Inflammatory macrophage treated with lipopolysaccharide for 4 hours (primary cell): ENCODE measurements at places on chromosomes 7 and 10.
A peak's percentile ranks its signal among the peaks of the same experiment; 100 is the strongest.

DNA sequence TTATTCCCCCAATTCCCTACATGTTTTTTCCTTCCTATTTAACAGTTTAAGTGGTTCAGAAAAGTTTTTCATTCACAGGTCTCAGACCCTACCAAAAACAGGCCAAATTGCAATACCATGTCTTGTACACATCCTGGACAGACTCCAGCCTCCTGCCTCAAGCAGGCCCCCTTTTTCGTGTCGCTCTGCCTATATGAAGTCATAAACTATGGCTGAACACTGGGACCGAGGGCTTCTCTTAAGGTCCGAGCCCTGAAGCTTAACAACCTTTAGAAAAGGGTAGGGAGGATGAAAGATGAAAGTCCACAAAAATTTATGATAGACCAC lies 1.4 kb downstream of the FBXW4 start:
- peak; percentile 33 for DNase-seq

- DNase-seq, result peak; percentile 30
Observed at GRCh38 chr7:20365486-20365885, 34.8 kb downstream of the ITGB8 start.

DNA sequence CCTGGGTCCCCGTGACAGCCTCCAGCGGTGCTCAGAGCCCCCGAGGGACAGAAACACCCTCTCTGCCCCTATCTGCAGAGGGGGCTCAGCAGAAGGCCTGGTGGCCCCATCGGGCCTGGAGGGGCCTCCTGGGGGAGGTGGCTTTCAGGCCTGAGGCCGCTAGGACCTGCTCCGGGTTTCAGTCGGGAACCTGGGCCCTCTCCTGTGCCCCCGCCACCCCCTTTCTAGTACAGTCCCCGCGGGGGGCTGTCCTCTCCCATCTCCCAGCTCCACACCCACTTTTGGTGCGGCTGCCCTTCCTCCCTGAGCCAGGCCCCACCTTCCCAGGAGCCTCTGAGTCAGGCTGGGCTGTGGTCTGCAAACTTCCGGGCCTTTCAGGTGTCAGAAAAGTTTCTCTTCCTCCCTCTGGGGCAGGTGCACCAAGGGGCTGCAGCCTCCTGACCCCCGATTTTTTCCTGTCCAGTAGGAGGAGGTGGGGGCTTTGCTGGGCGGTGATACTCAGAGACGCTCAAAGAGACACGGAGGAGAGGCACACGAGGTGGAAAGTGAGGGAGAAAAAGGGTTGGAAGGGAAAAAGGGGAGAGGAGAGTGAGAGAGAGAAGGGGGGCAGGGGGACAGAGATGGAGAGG lies 692 bp downstream of the CARD11 start:
- DNase-seq, result no peak

GRCh38 chr10:14588084-14588937 lies 186.4 kb downstream of the FAM107B start:
- peak; percentile 69 for DNase-seq

- peak; percentile 67 for DNase-seq
Observed at GRCh38 chr10:89793649-89794254, 92.4 kb downstream of the KIF20B start.

GRCh38 chr7:99373091-99374066 lies 1.2 kb upstream of the ARPC1B start:
- no peak for DNase-seq

DNA sequence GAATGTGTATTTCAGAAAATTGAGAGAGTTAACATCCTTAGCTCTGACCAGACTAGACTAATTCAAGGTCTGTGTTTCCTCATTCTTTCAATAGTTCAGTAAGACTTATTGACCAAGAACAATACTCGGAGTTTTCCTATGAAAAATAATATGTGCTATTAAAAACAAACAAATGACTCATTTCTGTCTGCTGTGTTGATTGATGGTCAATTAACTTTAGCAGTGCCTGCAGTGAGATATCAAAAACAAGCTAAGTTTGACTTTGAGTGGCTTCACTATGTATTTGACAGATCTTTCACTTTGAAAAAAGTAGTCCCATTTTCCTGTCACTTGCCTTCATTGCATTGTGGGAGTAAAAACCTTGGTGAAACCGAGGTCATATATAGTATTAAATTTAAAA lies 91.0 kb downstream of the GNAT3 start:
- DNase-seq, result no peak

DNA sequence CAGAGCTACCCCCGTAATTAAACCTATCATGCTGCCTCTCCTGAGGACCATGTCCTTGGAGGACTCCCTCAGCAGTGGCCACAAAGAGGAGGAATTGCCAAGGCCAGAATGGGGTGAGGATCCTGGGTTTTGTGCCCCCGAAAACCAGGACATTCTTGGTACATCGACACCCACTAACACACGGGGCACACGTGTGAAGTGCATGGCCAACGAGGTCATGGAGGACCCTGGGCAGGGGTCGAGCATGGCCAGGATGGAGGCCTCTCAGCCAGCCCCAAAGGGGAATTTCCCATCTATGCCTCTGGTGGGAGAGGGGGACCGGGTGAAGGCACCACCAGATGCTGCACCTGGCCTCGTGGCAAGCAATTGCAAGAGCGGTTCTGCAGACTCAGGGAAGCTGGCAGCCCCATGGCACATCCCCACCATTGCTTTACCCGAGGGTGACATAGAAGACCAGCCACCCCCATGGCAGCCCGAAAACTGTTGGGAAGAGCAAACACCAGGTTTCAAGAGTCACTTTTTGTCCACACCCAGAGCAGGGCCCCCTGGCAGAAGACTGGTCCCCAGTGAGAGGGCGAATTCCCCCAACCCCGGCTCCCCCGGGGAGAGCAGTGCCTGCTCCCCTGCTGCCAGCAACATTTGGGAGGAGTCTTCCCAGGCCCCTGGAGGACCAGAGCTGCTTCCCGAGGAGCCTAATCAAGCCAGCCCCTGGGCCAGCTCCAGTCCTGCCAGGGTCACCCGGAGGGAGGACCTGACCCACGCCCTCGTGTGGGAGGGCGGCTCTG lies 26.4 kb downstream of the C10orf71 start:
- DNase-seq, result no peak
